Stimulated activated naive B cell treated with anti-CD40 and anti-IgM and Interleukin-4, amounts not matched to agents 10 μg/mL and 1 μg/mL and 100 μg/mL, for 72 hours (primary cell): ENCODE measurements at places on chromosomes 5 and 9.

DNA sequence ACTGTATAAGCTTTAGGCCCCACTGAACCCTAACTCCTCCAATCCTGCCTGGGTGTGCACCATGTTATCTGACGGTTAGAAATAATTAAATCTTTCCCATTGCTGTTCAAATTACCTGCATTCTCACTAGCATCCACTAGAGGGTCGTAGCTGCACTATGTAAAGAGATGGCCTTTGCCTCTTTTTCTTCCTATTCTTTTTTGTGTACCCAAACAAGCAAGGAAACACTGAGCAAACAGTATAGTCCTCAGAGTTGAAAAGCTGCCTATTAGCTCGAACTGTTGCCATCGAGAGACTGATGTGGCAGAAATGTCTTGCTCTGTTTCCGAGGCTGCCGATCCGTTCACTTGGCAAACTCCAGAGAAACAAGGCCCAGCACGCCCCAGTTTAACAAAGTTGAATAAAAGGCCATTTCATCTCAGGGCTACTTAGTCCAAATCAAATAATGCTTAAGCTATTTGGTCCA, 163.8 kb upstream of the TRPM3 start:
- DNase-seq: no peak

DNA sequence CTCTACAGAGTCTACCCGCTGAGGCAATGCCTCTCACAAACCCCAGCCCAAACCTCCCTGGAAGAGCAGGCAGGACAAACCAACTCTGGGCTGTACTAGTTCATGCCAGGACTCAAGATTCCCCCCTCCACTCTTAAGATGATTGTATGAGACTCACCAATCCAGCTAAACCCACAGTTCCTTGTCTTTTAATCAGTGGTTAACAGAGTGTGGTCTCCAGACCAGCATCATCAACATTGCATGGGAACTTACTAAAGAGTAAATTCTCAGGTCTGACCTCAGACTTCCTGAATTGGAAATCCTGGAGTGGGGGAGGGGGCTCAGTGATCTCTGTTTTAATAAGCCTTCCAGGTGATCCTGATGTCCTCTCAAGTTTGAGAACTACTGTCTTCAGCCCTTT, 240.9 kb downstream of the GAS1 start:
- no peak for DNase-seq

DNA sequence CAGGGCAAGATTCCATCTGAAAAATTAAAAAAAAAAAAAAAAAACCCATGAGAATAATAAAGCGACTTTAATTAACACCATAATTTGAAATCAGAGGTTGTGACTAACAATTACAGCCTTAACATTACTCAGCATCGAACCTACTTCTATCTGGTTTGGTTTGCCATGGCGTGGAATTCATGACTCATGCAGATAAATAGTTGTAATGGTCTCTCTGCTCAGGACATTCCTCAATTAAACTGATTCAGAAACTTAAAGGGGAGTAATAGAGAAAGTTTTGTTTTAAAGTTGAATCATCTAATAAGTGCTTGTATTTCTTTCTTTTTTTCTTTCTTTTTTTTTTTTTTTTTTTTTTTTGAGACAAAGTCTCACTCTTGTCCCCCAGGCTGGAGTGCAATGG, 135.5 kb downstream of the SPATA31D1 start:
- no peak for DNase-seq

DNA sequence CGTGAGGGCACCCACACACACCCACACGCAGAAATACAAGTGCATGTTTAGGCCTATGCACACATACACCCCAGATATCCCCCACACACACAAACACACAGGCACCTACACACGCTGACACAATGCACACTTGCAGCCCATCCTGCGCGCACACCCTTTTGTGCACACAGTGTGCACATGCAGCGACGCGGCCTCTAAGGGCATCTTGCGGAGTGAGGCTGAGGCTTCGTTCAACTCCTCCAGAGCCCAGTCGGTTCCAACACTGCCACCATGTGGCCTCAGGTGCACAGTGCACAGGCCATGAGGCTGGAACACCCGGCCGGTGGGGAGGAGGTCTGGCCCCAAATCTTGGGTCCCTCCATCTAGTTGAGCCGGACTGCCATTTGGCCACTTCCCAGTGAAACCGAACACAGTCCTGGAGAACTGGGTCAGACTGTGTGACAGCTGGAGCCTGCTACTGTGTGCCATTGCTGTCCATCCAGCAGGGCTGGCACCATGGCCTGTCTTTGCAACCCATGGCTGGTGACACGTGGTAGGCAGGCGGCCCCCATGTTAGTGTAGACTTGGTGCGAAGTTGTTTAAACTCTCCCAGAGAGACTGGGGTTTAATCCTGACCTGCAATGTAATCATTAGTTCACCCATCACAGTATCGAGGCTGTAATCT, 97.7 kb upstream of the MVB12B start:
- DNase-seq: peak; percentile 68

- no peak for DNase-seq
Observed at GRCh38 chr9:112021742-112022141, 125.1 kb downstream of the UGCG start.

DNA sequence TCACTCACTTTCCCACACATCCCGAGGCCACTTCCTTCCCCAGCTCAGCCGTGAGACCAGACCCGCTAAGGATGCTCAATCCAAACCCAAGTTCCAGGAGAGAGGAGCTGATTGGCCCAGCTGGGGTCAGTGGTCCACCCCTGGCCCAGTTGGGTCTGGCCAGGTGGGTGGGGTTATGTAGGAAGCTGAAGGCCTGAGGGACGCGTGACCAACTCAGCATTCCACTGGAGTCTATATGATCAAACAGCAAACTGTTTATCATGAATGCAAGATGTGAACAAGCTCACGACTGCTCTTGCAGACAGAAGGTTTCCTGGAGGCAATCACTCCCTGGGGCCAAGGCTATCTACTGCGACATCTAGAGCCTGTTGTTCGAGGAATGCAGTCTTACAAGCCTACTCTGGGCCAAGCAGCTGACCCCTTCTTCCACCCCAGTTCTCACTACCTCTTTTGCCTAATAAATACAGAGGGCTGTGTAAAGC, 4.9 kb upstream of the RAPGEF1 start:
- no peak for DNase-seq

GRCh38 chr9:99269416-99269815, 47.3 kb downstream of the SEC61B start:
- DNase-seq: no peak

- no peak for DNase-seq
Observed at GRCh38 chr9:2740616-2741015, 23.3 kb downstream of the KCNV2 start.

GRCh38 chr5:156476678-156477077, 149.7 kb downstream of the SGCD start:
- DNase-seq: no peak

DNA sequence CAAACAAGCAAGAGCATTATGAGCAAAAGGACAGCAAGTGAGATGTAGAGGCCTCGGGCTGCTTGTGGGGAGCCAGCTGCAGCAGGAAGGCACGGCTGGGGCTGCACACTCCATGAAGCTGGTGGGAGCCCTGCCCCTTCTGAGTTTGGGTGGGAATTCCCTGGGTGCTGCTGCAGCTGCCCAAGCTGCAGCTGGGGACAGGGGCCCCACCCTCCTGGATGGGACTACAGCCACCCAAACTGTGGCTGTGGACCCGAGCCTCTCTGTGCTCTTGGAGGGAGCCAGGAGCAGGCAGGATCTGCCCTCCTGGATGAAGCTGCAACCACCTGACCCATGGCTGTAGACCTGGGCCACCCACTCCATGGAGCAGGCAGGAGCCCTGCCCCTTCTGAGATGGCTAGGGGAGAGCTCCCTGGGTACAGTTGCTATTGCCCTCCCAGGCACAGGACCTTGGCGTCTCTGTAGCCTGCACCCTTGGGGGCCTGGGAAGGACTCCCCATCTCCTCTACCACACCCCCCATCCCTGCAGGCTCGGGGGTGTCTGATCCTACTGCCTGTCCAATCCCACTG, 159.1 kb downstream of the ERCC6L2 start:
- no peak for DNase-seq

DNA sequence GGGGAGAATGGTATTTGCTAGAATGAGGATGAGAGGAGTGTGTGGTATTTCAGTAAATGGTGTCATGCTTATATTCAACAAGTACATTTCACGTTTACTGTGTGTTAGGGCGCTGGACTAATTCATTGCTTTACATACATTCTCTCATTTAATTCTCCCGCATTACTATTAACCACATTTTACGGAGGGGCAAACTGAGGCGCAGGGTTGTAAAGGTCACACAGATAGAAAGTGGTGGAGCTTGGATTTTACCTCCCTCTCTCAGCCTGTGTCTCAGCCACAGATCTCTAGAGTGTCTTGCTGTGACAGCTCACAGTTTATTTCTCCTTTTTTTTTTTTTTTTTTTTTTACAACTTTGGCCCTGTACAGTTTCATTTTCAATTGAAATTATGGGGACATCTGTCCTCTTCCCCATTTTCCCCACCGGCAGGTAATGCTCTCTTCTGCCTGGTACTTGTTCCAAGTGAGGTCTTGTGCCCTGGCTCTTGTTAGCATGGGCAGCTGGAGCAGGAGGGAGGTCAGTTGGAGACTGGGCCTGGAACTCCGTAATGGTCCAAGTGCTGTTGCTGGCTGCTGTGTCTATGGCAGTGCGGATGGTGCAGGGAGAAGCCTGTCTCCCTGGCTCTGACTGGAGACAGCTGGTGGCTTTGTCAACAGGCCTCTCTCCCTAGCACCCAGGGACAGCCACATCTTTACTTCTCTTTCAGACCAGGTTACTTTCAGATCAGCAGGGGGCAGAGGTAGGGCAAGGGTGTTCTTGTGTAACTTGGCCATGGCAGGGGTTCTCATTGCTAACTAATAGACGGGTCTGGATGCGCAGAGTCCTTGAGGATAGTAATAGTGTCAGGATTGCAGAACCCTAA, 20.5 kb upstream of the NDST1 start:
- DNase-seq: no peak

GRCh38 chr5:68732251-68732650, 361.6 kb upstream of the SLC30A5 start:
- no peak for DNase-seq

GRCh38 chr9:92605224-92605623, 64.7 kb downstream of the IPPK start:
- no peak for DNase-seq

- peak; percentile 9 for DNase-seq
Observed at GRCh38 chr5:148998174-148998797, 64.6 kb downstream of the SH3TC2 start.

DNA sequence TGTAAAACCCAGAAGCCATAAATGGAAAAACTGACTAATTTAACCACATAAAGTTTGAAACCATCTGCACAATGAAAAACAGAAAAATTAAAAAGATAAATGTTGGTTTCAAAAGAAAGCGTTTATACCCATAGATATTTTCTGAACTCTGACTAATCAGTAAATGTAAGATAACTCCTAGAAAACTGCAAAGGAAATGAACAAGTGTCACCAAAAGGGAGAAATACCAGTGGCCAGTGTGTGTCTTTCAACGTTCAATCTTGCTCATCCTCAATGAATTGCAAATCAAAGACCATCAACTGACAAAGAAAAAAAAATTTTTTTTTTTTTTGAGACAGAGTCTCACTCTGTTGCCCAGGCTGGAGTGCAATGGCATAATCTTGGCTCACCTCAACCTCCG, 180.1 kb downstream of the SYK start:
- DNase-seq: no peak

DNA sequence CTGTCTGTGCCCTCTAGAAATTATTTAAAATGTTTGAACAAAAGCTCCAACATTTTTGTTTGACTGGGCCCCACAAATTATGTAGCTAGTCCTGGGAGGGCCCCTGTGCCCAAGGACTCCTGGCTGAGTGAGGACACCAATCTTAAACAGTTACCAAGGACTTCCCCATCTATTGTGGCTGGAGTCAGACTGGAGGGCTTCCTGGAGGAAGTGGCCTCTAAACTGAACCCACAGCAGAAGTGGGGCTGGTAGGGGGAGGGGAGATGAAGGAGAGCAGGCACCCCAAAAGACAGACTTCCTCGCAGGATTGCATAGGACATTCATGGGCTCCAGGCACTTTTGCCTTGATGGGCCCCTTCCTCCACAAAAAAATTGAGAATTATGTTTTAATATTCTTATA, 8.1 kb downstream of the ADAMTS13 start:
- no peak for DNase-seq

- DNase-seq: no peak
Observed at GRCh38 chr9:87517732-87518131, 20.1 kb downstream of the DAPK1 start.

- no peak for DNase-seq
Observed at GRCh38 chr9:120891245-120891883, 14.4 kb upstream of the PHF19 start.

GRCh38 chr9:120383999-120384924, 195.7 kb downstream of the CDK5RAP2 start:
- DNase-seq: no peak

- no peak for DNase-seq
Observed at GRCh38 chr9:123387686-123388085, 31.7 kb downstream of the CRB2 start.

- DNase-seq: no peak
Observed at GRCh38 chr5:125499636-125500332, 753.3 kb upstream of the ZNF608 start.

- DNase-seq: no peak
Observed at GRCh38 chr9:114300153-114300845, 22.6 kb upstream of the ORM1 start.
